ENCODE measurements at places on chromosomes 1 and 21.

- DNase-seq = no peak
Measured at GRCh38 chr1:47361380-47361779, 27.8 kb downstream of the CMPK1 start.

DNA sequence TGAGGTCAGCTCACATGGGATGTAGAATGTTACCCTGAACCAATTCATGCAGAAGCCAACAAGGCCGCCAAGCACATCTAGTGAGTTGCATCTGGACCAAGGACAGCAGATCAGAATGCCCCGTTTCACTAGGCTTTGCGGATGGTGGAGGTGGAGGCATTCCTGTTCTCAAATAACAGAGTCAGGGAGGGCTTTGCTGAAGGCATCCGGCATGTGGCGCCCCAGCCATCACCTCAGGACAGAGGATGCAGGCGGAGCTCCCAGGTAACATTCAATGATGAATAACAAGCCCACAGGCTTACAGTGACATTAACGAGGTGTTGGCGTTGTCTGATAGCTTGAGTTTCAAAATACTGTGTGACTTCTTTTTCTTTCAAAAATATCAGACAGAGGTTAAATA lies 476.2 kb downstream of the CAMTA1 start:
- no peak for DNase-seq

- no peak for DNase-seq
Measured at GRCh38 chr1:59083946-59084865, 212.7 kb upstream of the FGGY start.

DNA sequence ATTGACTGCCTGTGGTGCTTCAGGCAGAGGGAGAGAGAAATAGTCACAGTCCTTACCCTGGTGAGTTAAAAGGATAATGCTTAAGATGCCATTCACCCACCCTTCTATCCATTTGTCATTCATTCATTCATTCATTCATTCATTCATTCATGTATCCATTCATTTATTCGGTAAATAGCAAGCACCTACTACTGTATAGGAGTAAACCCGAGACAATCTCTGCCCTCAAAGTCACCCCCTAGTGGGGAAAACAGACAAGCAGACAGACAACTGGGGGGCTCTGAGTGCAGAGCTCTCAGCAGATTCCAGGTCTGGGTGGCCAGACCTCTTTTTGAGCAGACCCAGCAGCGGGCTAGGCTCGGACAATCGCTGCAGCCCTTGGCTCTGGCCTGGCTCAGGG lies 14.1 kb upstream of the ACTL8 start:
- DNase-seq = no peak

DNA sequence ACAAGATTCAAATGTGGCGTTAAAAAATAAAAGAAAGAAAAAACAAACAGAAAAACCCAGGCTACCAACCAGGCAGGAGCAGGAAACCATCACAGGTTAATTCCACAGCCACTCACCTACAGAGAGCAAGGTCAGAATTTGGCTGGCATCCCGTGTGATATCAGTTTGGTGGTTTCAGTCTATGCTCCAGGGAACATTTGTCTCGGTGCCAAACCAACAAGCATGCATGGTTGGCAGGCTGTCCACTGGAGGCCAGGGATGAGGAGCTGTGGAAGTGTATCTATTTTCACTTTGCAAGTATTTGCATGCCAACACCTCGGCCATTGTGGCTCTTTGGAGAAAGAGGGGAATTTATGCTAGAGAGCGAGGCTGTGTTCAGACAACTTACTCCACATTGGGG lies 53.1 kb upstream of the PROX1 start:
- DNase-seq = no peak

GRCh38 chr1:208688656-208689315 lies 444.6 kb upstream of the PLXNA2 start:
- DNase-seq = no peak

Measured in activated T-helper 1 cell treated with Interleukin-2 at 50 U/mL for 16 hours (primary cell).